Amniotic stem cell (primary cell): ENCODE measurements at places on chromosomes 5 and 9.

GRCh38 chr5:61256474-61256873 is 75.6 kb upstream of the ZSWIM6 start:
- DNase-seq: no peak

GRCh38 chr5:116153687-116154174 is 68.9 kb downstream of the COMMD10 start:
- no peak for DNase-seq

GRCh38 chr5:146042628-146043279 is 62.6 kb downstream of the PLAC8L1 start:
- no peak for DNase-seq

GRCh38 chr9:123348317-123348992 is 7.5 kb upstream of the CRB2 start:
- DNase-seq: no peak

DNA sequence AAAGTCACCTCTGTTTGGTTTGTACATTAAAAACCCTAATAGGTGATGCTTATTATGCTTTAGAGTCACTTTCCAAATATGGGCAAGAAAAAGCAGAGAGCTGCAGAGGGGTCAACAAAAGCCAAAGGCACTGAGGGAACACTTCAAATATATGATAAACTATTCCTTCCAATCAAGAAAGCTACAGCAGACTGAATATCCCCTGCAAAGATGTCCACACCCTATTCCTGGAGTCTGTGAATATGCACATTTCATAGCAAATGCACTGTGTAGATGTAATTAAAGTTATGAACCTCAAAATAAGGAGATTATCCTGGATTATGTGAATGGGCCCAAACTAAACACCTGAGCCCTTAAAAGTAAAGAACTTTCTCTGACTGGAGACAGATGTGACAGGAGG is 74.3 kb downstream of the ABCA1 start:
- no peak for DNase-seq

- DNase-seq: no peak
Observed at GRCh38 chr9:131416509-131416908, 22.6 kb downstream of the PRRC2B start.

- DNase-seq: no peak
Observed at GRCh38 chr9:88535226-88536022, 446 bp downstream of the NXNL2 start.

- no peak for DNase-seq
Observed at GRCh38 chr5:170469414-170469813, 34.4 kb upstream of the KCNIP1 start.

DNA sequence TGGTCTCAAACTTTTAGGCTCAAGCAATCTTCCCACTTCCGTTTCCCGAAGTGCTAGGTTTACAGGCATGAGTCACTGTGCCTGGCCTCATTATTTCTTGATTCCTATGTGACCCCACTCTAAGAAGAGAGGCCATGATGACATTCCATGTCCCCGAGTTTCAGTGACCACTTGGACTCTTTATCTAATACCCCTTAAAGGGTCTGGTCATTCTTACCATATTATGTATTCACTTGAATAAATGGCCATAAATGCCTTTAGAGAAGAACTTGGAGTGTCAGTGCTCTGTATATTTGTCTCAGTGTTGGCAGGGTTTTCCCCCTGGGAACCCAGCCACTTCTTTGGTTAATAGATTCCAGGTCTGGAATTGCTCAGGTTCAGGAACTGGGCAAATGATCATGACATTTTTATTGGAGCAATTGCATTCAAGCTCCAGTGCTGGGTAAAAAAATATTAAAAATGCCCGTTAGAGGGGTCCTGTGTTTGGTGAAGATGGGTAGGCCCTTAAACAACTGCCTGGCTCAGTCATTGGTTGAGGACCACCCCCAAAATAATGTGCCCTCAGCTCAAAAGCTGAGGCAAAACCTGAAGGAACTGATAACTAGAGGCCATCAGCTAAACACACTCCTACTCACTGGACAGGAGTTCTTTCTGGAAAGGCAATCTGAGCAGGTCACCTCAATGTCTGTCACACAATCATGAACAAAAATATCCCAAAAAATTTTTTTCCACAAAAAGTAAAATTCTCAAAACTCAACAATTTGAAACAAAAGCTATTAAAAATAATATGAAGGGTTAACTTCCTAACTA is 186.6 kb upstream of the ZNF608 start:
- DNase-seq: no peak

- DNase-seq: no peak
Observed at GRCh38 chr5:37839407-37840052, at the start of gene GDNF. Gene GDNF, minus strand, starts transcription at chr5:37840041. Its CDS starts 5,245 bp downstream, at chr5:37834796.

DNA sequence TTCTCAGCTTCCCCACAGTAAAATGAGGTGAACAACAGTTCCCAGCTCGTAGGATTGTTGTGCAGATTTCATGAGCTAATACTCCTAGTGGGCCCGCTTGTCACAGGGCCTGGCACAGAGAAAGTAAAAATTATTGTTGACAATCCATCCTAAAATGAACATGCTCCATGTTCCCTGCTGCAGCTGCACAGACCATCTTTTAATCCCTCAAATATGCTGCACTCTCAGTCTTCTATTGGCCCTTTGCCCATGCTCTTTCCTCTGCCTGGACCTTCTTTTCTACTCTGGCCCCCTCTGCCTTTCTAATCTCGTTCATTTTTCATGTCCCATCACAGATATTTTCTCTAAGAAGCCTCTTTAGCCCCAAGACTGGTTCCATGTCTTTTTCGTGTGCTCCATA is 117.7 kb upstream of the NR3C1 start:
- DNase-seq: no peak

GRCh38 chr5:143031781-143032580 is 261.8 kb downstream of the ARHGAP26 start:
- DNase-seq: no peak

- DNase-seq: no peak
Observed at GRCh38 chr5:147474140-147474539, 35.7 kb downstream of the DPYSL3 start.

GRCh38 chr5:3126639-3127038 is 375.2 kb upstream of the IRX2 start:
- DNase-seq: no peak

DNA sequence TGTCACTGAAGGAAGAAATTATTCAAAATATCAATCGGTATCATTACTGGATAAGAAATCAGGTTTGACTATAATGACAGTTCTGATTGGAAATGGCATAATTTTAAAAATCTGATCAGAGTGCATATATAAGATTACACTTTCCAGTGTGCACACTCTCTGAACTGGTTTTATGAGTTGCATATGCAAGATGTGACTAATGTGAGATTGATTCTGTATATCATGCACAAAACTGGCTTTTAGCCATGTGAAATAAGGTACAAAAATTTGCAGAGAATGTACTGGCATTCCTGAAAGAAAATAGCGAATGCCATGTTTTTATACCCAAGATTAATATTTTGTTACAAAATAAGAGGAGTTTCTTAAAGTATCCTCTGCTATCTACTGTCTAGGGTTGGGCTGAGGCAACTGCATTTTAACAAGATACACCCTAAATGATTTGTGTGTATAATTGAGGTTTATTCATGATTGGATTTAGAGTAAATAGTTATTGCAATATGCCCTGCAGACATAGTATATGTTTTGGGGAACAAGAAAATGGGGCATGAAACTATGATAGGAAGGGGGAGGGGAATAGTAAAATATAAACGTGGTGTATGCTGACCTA is 70.7 kb downstream of the LNPEP start:
- DNase-seq: no peak

DNA sequence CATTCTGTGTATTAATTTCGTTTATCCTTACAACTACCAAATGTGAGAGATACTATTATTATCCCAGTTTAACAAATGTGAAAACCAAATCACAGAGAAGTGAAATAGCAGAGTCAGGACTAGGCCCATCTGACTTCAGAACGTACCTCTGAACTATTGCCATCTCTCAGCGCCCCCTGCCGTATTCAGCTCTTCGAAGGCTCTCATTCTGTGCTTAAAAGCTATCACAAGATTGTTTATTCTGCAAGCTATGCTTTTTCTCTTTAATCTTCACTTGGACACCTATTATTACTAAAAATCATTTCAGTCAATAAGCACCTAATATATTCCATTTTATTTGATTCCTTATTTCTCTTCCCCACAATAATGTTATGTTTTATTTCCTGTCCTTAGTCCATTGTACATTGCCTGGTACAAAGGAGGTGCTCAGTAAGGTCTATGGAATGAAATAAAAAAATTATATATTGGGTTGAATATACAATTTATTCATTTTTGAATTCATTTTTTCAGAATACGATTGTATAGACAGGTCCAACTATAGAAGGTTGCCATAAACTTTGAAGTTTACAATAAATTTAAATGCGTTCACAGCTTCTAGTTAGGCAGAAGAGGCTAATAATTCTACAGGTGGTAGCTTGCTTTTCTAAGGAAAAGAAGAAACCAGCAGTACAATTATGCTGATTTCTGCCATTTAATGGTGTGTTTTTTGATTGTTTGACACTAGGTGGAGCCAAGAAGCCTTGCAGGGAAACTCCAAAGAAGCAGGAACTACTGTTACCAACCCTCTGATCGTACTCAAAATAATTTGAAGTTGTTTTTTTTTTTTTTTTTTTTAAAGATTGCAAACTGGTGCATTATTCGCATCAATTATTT is 202.2 kb upstream of the DMRTA1 start:
- peak; percentile 16 for DNase-seq

DNA sequence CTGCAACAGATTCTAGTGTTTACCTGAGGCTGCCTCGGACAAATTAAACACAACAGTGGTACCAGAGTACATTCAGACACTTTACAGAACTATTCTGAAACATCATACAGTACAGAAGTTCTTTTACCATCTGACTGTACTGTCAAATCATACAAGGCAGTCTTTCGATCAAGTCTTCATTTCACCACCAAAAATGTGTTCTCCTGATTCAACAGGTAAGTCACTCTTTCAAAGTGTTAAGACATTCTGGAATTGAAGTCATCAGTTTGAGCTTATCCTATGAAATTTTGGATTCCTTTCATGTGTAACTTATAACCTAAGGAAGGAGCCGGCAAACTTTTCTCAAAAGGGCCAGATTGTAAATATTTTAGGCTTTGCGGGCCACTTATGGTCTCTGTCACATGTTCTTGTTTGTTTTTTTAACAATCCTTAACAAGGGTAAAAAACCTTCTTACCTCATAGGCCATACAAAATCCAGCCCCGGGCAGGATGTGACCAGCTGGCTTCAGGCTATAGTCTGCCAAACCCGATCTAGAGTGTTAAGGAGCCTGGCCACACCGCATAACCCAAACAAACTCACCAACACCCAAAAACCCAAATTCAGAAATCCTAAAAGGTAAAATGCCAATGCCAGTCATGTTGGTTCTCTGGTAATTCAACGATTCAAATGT is 151.6 kb downstream of the DENND1A start:
- DNase-seq: no peak

- no peak for DNase-seq
Observed at GRCh38 chr9:123637945-123638634, 282.1 kb downstream of the CRB2 start.

- no peak for DNase-seq
Observed at GRCh38 chr9:6149315-6149714, 66.3 kb upstream of the IL33 start.

DNA sequence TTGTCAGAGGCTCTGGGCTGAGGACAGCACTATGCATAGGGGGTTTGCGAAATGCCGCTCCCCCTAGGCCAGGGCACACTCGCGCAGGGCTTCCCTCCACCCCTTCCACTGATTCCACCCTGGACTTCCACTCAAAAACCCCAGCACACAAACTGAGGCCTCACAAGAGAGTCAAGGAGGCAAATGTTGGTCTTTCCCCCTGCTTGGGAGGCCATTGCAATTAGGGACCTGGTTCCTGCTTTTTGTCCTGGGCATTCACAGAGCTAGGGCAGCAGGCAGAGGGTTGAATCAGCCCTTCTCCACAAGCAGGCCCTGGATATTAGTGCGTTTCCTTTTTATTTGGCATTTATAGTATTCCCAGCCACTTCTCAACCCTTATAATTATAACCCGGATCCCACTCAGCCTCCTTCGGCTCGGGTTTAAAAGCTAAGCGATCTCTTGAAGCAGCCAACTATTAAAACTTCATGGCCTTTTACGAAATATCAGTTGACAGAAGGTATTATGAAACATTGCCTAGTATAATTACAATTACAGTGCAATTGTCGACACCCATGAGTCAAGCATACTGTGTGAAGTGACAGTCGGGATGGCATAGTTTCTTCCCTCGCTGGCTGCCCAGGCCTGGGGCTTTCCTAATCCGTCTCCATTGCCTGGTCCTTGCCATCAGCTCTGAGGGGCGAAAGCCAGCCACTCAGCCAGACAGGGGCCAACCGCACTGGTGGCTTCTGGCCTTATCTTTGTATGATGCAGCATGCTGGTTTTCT is 285.5 kb upstream of the MAP3K1 start:
- no peak for DNase-seq

DNA sequence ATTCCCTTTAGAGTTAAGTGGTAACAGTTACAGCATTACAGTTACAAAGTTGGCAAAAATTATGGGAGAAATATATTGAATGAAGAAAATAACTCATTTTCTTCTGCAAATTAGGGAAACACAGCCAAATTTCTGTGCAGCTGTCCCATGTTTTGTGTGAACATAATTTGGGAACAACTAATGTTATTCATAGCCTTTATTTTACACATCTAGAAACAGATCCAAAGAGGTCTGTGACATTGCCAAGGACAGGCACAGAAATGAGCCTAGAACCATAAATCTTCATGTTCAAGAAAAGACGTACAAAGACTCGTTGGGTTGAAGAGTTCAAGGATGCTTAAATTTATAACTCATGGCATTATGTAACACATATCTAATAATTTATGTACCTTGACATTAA is 114.1 kb upstream of the TXNDC8 start:
- no peak for DNase-seq
